ENCODE measurements at places on chromosomes 16 and 17.

- DNase-seq: no peak
Observed at GRCh38 chr16:79716645-79717332, 116.3 kb upstream of the MAF start.

DNA sequence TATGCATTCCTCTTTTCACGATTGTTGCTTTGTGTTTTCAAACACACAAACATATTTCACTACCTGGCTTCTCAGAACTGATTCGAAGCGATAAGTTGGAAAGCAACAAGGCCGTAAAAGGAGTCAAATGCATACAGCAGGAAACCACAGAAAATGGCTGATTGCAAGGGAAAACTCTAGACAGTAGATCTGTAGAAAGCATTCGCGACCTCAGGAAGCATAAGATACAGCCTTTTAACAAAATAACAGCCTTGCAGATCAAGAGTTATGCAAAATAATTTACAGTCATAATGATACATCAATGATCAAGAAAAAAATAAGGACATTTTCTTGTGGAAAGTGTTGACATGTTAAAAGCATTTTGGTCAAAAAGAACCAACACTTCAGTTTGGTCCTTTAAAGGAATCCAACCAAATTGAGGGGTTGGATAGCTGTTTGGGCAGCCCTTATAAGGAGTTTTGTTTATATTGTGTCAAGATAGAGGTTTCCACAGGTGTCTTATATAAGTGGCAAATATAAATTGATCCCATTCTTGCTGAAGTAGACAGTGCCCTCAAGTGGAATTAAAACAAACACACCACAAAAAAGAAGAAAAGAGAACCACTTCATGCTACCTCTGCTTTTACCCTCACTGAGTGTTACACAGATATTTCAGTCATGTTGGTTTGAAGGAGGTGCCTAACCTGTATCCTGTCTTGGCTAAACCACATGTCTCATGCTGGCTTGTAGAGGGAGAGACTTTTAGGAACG lies 5.5 kb downstream of the CYLD start:
- peak; percentile 47 for DNase-seq

DNA sequence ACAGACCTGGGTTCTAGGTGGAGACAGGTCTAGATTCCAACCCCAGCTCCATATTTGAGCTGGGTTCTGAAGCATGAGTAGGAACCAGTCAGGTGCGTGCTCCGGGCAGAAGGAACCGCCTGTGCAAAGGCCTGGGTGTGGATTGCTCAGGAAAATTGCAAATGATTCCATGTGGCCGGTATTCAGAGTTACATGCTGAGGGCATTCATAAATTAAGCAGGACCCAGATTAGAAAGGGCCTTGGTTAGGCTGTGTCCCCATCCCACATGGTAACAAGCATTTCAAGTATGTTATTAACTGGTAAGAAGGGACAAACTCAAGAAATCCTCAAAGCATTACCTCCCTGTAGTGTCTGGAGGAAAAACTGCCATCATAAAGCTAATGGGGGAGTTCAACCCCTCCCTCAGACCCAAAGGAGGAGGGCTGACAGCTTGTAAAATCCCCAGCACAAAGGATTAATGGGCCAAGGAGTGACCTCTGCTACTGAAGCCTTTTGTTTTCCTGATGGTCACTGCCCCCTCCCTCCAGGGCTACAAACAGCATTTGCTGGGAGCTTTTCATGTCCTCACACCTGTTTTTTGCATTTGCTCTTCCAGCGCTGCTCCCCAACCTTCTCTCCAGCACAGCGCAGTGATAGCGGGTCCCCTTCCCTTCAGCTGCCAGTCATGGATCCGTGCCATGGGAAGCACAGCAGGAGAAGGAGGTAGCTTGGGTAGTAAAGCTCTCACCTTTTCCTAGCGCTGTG lies 218.0 kb downstream of the C16orf95 start:
- no peak for DNase-seq

- DNase-seq: no peak
Observed at GRCh38 chr16:24694931-24695330, 34.5 kb upstream of the TNRC6A start.

- DNase-seq: no peak
Observed at GRCh38 chr16:49550140-49550539, 176.5 kb downstream of the C16orf78 start.

DNA sequence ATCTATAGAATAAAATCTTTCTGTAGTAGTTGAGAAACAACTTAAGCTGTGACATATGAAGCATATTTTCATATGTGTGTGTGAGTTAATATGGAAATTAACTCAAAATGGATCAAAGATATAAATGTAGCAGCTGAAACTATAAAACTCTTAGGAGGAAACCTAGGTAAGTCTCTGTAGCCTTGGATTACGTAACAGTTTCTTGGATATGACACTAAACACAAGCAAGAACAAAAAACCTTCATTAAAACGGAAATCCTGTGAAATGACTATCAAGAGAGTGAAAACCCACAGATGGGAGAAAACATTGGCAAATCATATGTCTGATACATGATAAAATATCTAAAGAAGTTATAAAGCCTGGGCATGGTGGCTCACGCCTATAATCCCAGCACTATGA lies 104.4 kb downstream of the VPS53 start:
- no peak for DNase-seq

- no peak for DNase-seq
Observed at GRCh38 chr17:50534222-50534978, 1.9 kb downstream of the EPN3 start.

DNA sequence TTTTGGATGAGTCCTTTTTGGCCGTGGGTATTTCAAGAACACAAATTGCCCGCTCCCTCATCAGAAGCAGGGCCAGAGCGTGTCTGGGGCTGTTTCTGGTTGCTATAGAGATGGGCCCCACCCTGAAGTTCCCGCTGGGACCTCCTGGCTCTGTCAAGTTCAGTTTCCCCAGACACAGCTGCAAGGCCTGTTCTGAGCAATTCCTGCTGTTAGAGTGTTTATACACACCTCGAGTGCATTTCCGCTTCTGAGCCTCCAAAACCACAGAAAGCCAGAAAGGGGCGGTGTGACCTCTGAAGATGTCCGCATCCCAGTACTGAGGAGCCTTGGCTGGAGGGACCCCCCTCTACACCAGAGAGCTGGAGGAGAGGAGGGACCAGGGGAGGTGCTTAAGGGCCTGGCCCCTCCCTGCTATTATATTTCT lies 9.3 kb upstream of the WBP2 start:
- DNase-seq: no peak

DNA sequence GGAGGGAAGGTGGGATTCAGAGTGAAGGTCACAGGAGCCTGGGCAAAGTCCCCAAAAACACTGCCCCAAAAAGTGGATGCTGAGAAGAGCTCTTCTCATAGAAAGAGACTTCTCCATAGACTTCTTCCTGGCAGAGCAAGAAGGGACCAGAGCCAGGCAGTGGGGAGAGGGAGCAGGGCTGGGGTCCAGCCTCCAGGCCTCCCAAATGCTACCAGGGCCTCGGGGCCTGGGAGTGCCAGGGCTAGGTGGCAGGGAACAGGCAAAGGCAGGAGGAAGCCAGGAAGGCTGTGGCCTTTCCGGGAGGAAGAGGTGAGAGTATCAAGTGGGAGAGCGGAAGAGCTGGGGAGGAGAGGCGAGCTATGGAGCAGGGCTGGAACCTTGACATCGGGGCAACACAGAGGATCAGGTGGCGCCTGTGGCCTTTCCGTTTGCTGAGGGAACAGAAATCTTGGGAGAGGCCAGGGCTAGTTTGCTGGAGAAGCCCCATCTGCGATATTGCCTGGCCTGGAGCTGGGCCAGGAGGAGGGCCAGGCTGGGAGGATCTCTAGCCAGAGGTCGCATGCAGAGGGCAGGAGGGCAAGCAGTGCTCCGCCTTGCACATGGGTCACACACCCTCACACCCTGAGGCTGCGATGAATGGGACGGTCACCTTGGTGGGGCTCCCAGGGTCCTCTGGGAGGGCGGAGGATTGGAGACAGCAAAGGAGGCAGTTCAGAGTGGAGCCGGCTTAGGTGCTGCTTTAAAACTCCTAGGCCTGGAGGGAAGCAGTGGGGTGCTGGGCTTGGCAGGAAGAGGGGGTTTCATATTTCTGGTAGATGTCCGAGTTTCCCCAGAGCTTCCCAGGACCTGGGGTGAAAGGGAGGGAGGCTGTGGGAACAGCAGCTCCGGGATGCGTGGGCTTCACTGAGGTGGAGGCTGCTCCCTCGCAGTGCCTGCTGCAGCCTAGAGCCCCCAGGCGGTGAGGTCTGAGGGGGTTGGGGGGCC lies 3.4 kb downstream of the SLC16A5 start:
- DNase-seq: no peak

DNA sequence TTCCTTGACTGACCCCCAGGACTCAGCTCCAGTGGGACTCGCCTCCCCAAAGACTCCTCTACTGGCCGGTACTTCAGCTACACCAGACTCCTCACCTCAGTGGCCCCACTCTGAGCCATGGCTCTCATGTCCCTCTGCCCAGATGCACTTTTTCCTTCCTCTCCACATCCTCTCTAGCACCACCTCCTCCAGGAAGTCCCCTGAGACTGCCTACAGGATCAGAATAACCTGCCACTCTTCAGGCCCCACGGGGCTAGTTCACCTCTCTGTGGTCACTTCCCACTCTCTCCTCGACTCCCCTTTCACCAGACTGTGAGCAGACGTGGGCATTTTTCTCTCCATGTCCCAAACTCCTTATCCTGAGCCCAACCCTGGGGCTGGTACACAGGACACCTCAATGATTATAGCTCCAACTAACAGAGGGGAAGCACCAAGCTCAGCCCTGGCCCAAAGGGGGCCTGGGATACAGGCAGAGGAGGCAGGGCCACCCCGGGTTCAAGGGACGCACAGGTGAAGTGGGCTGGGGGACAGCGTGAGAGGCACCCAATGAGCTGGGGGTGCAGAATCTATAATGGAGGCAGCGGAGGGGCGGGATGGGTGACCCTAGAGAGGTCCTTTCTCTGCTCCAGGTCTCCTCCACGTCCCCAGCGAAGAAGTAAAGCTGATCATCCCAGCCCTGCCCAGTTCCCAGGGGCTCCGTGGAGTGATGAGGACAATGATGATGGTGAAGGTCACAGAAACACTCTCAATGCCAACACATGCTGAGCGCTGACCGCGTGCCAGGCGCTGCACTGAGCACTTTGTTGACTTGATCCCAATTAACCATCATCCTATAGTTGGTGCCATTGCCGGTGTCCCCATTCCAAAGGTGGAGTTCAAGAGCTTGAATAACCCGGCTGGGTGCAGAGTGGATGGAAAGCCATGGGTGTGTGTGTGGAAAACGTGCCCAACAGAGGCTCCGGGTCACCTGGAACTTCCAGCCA lies 3.9 kb downstream of the TRPV3 start:
- DNase-seq: no peak

DNA sequence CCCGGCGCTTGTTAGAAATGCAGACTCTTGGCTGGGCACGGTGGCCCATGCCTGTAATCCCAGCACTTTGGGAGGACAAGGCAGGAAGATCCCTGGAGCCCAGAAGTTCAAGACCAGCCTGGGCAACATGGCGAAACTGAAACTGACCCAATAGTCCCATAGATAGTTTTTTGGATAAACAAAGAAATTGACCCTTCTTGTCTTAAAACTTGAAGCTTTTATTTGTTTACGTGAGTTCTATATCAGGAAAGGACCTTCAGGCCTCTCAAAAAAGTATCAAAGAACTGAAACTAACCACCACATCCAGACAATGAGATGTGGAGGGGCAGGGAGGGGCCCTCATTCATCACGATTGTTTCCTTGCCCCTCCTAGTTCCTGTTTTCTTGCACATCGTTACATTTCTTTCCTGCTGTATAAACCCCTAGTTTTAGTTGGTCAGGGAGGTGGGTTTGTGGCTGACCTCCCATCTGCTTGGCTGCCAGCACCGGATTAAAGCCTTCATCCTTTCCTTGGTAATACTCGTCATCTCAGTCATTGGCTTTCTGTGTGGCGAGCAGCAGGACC lies 29.9 kb upstream of the PRM1 start:
- DNase-seq: no peak

GRCh38 chr16:70375636-70376611 lies 29.2 kb downstream of the DDX19A start:
- no peak for DNase-seq

DNA sequence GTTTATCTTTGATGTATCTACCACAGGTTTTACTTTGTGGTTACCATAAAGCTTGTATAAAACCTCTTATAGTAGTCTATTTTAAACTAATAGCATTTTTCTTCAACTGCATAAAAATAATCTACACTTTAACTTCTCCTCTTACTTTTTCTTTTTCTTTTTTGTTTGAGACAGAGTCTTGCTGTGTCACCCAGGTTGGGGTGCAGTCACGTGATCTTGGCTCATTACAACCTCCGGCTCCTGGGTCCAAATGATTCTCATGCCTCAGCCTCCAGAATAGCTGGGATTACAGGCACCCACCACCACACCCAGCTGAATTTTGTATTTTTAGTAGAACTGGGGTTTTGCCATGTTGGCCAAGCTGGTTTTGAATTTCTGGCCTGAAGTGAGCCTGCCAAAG lies 53.4 kb upstream of the ZKSCAN2 start:
- no peak for DNase-seq

GRCh38 chr17:32206861-32207260 lies 58.8 kb upstream of the RHBDL3 start:
- no peak for DNase-seq

DNA sequence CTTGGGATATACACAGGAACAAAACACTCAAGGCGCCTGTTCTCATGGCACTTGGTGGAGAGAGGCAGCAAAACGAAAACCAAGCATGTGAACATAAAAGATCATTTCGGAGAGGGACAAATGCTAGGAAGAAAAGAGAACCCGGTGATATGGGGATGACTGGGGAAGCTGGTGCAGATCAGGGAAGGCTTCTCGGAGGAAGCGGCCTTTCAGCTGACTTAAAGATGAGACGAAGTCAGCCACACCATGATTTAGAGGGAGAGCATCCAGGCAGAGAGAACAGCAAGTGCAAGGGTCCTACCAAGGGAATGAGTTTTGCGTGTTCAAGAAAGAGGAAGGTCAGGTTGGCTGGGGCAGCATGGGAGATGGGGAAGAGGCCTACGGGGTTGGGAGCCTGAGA lies 250.9 kb downstream of the KATNIP start:
- no peak for DNase-seq

- no peak for DNase-seq
Observed at GRCh38 chr17:81811705-81812570, 8.0 kb downstream of the GCGR start.

- no peak for DNase-seq
Observed at GRCh38 chr16:63981639-63982038, 1140.2 kb downstream of the CDH11 start.

GRCh38 chr17:12545877-12546513 lies 119.7 kb upstream of the MYOCD start:
- peak; percentile 71 for DNase-seq

DNA sequence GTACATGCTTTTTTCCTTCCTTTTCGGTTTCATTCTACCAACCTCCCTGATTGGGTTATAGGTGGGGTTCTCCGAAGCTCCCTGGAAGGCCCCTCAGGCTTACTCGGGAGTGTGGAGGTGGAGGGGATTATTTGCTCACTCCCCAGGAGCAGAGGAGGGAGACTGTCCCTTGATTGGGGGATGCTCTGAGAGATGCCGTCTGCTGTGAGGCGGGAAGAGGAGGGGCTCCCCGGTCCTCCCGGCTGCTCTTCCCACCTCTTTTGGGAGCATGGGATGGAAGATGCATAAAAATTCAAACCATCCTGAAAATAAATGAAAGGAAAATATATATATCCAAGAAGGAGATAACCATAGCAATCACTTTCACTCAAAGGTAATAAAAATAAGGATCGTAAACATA lies 16.1 kb upstream of the RPTOR start:
- DNase-seq: no peak
